T-helper 1 cell (primary cell): ENCODE measurements at places on chromosomes 12 and 14.

DNA sequence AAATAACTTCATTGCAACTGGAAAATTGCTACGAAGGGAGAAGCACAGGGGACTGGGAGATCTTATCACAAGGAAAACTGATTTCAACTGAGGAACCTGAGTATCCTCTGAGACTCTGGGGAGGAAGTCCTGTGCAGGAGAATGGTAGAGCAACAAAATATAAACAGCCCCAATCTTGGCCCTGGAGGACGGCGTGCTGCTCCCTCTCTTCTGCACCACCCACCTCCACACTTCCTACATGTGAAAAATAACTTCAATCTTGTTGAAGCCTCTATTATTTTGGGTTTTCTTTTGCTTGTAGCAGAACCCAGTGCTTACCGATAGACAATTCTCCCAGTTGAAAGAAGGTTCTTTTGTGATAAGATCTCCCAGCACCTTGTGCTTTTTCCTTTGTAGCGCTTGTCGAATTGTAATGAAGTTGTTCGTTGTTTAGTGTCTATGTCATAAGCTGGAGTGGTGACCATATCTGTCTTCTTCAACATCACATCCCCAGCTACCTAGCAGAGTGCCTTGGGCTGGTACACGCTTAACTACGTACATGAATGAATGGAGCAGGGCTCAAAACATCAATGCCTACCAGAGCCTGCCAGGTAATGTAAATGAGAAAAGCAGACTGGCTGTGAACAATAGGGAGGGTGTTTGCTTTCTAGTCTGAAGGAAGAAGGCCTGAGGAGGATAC, 2.8 kb upstream of the CD4 start:
- no peak for DNase-seq

- no peak for DNase-seq
Measured at GRCh38 chr14:72512281-72512680, 381.6 kb downstream of the DPF3 start.

- peak; percentile 15 for DNase-seq
Measured at GRCh38 chr12:49703647-49704137, 3.5 kb downstream of the FMNL3 start.

GRCh38 chr12:28367993-28368392, 177.7 kb downstream of the CCDC91 start:
- DNase-seq, result no peak

GRCh38 chr14:100802766-100803165, 23.2 kb upstream of the MEG3 start:
- no peak for DNase-seq

- DNase-seq, result no peak
Measured at GRCh38 chr14:46574221-46574977, 77.2 kb downstream of the RPL10L start.

GRCh38 chr12:94047781-94048567, 100.4 kb upstream of the PLXNC1 start:
- no peak for DNase-seq

- peak; percentile 21 for DNase-seq
Measured at GRCh38 chr12:26461776-26462175, 266.4 kb downstream of the SSPN start.

DNA sequence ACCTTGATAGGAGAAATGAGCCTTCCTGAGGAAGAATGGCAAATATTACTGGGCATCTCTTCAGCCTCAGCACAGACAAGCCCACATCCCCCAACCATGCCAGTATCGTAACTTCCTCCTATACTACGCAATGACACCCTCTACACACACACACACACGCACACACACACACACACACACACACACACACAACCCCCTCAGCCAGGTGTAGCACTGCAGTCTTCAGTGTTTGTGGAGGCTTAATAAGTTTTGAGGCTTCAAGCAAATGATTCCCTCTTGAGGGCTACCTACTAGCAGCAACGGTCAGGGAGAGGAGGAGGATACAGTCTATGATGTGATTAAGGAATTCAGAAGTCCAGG, 1.6 kb downstream of the DGKA start:
- peak; percentile 26 for DNase-seq

DNA sequence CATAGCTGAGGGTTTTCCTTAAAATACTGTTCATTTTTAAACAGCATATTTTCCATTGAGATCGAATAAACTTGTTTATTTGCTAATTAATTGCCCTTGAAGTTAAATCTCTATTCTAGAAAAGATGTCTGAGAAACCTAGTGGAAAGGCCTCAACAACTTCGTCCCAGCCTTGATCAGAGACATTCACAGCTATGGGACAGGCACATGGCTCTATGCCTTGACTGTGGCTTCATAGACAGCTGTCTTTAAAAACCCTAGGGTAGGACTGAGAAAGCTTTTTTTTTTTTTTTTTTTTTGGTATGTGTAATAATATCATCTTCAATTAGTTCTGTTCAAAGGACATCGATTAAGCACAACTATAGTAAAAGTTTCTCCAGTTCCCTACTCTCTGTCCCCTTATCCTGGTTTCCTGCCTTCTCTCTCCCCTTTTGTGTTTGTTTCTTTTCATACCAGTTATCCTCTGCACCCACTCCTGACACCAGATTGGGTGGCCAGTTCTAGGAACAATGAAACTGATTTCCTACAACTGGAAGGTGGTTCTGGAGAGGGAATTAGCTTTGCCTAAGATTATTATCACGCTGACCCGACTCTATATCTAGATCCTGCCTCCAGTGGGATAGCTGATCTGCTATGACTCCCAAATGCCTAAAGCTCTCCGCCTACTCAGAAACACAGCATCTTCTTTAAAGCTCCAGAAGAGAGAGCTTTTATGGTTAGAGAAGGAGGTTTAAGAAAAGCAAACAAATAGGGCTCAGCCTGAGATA, 20.3 kb downstream of the SOCS2 start:
- DNase-seq, result no peak

- DNase-seq, result no peak
Measured at GRCh38 chr12:6696690-6697583, 3.7 kb downstream of the PIANP start.

DNA sequence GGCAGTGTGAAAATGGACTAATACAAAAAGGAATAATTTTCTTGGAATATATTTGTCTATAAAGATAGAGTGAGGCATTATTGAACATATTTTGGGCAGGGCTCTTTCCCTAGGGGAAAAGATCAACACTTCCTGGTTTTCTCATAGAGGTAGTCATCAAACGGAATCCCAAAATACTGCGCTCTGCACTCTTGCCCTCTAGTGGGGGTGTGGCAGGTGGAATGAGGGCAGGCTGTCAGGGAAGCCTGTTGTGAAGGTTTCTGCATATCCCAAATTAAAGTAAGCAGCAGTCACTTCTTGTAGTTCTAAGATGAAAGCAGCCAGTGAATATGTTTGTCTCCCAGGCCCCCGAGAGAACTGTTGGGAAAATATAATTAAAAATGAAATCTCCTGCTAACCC, 666.8 kb upstream of the TMEM132C start:
- DNase-seq, result no peak

GRCh38 chr12:66011731-66012130, 118.8 kb downstream of the LLPH start:
- no peak for DNase-seq

GRCh38 chr12:83106873-83107272, 420.2 kb downstream of the TMTC2 start:
- DNase-seq, result no peak

DNA sequence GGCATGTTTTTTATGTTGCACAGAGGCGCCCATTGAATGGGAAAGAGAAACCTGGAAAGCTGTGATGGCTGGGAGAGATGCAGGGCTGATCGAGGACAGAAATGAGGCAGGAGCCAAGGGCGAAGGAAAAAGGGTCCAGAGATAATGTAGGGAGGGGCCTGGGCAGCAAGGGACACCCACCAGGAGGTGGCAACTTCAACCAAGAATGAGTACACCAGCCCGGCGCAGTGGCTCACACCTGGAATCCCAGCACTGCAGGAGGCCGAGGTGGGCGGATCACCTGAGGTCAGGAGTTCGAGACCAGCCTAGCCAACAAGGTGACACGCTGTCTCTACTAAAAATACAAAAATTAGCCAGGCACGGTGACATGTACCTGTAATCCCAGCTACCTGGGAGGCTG, 4.0 kb downstream of the SSH1 start:
- DNase-seq, result no peak

GRCh38 chr12:2003676-2004112, 563 bp downstream of the DCP1B start:
- DNase-seq, result no peak

DNA sequence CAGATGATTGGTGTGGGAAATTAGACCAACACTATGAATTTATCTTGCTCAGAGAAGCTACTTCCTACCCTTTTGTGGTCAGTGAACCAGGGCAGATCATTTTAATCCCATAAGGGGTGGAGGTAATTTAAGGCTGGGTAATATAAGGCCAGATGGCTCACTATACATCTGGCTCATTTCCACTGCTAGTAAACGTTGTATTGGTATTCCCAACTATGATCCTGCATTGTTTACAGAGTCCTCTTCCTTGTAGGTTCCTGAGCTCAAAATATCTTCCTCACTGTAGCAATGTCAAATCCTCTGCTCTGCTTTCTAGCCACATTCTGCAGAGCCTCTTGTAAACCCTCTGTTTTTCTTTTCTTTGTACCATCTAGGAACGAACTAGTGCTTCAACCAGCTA, 93.0 kb upstream of the MGAT4C start:
- no peak for DNase-seq

GRCh38 chr12:116319898-116320621, 42.6 kb upstream of the MED13L start:
- DNase-seq, result no peak

- no peak for DNase-seq
Measured at GRCh38 chr12:127860536-127860935, 406.4 kb upstream of the TMEM132C start.

DNA sequence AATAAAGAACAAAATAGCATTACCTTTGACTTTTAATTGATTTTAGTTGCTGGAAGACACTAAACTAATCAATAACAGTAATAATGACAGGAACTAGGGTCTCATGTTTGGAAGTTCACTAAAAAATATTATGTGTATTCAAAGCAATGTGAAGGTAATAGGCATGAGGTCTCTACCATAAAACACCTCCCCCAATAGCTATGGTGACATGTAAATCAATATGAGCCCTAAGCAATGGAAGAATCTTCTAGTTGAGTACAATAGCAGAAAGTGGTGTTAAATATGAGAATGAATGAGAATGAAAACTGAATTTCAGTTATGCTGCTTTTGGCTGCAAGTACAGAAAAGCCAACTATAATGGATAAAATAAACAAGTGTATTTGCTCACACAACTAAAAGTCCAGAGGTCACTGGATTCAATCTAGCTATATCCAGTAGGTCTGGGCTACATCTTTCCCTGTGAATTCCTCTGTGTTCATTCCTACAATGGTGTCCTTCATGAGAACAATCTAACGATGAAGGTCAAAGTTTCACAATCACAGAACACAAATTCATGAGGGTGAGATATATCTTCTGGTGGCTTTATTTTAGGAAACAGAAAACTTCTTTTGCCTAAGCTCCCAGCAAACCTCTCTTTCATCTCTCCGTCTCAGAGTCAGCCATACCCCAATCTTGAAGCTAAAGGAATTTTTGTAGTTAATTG, 728.0 kb downstream of the FSCB start:
- no peak for DNase-seq

- no peak for DNase-seq
Measured at GRCh38 chr12:48940181-48940580, 14.9 kb upstream of the FKBP11 start.

- no peak for DNase-seq
Measured at GRCh38 chr12:122006186-122006926, 15.3 kb upstream of the BCL7A start.

GRCh38 chr14:59215322-59215721, 26.9 kb downstream of the DAAM1 start:
- no peak for DNase-seq

DNA sequence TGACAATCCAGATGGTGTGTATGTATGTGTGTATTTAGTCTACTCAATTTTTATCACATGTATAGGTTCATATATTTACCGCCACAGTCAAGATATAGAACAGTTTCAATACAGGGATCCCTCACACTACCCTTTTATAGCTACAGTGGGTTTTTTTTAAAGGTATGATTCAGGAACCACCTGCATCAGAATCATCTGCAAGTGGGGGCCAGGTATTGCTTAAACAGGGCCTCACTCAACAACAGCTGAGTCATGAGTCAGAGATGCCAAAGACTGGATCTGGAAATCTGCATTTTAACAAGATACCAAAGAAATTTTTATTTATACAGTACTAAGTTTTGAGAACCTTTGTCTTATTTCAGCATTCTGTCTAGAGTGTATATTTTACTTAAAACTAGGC, 117.6 kb downstream of the SLC35F4 start:
- no peak for DNase-seq

- peak; percentile 9 for DNase-seq
Measured at GRCh38 chr14:75141967-75142366, 15.1 kb upstream of the NEK9 start.

- DNase-seq, result no peak
Measured at GRCh38 chr14:65470404-65470880, 57.9 kb downstream of the FUT8 start.

GRCh38 chr12:47910981-47911380, 6.2 kb upstream of the VDR start:
- DNase-seq, result no peak

GRCh38 chr14:91048265-91048664, 12.2 kb downstream of the RPS6KA5 start:
- DNase-seq, result no peak

DNA sequence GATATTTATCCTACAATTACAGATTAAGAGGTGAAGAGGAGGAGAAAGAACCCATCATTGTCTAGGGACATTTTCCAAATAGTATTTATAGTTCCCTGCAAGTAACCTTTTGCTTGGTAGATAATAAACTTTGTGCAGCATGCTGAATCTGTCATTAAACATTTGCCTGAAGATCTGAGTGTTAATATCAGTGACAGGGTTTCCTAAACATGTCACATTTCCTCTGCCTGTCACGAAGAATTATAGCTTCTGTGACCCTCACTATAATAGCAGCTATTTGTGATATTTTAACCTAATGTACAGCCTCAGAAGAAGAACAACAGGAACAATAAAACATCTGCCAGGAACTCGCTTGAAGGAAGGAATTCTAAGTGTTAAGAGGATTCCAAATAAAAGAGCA, 350.3 kb downstream of the GXYLT1 start:
- DNase-seq, result no peak

DNA sequence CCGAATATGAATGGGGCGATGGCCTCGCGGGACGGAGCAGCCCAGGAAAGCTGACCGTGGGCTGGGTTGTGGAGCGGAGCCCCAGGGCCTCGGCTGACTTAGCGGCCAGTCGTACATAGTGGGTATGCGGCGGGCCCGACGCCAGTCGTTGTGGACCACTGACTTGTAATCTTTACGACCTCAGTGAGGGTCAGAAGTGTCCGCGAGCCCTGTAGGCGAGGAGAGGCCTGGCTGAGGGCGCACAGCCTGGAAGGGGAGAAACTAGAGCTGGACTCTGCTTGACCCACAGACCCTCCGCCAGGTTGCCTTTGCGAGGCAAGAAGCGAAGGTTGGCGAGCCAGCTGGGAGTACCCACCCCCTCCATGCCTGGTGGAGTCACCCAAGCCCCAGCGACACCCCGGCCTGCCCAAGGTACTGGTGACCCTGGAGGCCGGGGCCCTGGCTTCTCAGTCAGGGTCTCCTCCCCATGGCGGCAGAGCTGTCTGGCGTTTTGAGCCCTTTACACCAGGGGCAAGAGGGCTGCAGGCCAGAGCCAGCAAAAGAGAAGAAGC, 15.6 kb upstream of the DYNC1H1 start:
- DNase-seq, result no peak

GRCh38 chr12:110577864-110578693, 5.0 kb downstream of the PPTC7 start:
- no peak for DNase-seq
